ENCODE measurements at places on chromosomes 4 and X.

DNA sequence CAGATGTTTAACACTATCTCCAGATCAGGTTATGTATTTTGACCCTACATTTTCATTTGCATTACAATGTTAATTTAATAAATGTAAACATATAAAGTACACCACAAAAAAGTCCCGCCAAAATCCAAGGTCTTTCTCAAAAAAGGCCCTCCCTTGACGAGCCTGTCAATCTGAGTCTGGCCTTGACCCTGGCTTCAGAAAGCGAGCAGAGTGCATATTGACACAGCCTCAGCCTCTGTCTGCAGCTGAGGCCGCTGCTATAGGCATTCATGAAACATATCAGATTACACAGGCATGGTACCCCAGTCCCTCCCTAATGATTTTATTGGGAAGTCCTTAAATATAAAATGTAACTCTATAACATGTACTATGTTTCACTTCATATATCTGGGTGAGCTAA, 6.2 kb downstream of the MBNL3 start:
- DNase-seq: no peak

- no peak for DNase-seq
Measured at GRCh38 chrX:119622356-119623232, 16.4 kb upstream of the NKRF start.

- no peak for DNase-seq
Measured at GRCh38 chrX:86148594-86148993, 343 bp downstream of the DACH2 start.

- no peak for DNase-seq
Measured at GRCh38 chr4:52423967-52424366, 235.1 kb downstream of the USP46 start.

- no peak for DNase-seq
Measured at GRCh38 chr4:5878359-5878758, 14.5 kb downstream of the CRMP1 start.

DNA sequence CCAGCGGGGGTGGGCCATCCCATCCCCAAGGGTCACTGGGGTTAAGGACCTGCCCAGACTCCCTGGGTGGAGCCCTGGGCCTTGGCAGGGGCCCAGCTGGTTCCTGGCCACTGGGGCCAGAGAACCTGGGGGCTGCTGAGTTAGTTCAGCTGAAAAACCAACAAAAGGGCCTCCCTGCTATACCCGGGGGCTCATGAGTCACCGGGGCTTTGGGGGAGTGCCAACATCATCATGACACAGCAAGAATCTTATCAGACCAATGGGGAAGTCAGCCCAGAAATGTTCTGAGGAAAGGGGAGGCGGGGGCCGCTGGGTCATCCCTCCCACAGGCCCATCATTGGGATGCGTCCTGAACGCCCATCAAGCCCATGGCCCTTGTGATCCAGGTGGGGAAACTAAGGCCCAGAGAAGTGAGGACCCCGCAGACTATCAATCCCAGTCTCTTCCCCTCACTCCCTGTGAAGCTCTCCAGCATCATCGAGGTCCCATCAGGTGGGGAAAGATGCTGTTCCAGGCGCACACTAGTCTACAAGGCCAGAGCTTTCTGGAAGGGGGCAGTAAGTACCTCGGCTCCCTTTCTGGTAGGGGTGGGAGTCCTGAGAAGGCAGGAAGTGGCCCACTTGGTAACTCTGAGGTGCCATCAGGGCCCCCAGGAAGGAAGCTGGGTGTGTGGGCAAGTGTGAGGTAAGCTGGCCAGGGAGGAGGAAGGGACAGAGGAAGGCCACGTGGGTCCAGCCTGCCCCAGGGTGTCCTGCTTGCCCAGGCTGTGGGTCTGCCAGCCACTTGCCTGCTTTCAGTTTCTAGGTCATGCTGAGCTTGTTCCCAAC, 4.5 kb downstream of the G6PD start:
- peak; percentile 71 for DNase-seq

- no peak for DNase-seq
Measured at GRCh38 chr4:9916937-9917336, 104.4 kb downstream of the SLC2A9 start.

GRCh38 chrX:131063613-131064012, 5.5 kb downstream of the ARHGAP36 start:
- DNase-seq: no peak

- no peak for DNase-seq
Measured at GRCh38 chr4:9969526-9970398, 51.5 kb downstream of the SLC2A9 start.

DNA sequence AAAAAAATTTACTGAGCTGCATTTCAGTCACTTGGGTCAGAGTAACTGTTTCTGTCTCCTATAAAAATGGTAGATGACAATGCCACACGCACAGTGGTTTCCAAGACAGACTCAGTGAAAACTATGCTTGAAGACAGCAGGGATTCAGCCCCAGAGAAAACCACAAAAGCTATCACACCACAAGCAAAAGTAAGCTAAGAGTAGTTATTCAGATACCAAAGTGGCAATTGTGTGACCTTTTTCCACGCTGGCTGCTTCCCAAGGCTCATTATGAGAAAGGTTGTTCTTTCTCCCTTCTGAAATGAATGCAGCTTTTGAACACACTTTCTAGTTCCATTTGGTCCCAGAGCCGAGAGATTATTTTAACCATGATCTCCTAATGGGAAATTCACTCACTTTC, 46.4 kb upstream of the GPM6B start:
- DNase-seq: no peak

DNA sequence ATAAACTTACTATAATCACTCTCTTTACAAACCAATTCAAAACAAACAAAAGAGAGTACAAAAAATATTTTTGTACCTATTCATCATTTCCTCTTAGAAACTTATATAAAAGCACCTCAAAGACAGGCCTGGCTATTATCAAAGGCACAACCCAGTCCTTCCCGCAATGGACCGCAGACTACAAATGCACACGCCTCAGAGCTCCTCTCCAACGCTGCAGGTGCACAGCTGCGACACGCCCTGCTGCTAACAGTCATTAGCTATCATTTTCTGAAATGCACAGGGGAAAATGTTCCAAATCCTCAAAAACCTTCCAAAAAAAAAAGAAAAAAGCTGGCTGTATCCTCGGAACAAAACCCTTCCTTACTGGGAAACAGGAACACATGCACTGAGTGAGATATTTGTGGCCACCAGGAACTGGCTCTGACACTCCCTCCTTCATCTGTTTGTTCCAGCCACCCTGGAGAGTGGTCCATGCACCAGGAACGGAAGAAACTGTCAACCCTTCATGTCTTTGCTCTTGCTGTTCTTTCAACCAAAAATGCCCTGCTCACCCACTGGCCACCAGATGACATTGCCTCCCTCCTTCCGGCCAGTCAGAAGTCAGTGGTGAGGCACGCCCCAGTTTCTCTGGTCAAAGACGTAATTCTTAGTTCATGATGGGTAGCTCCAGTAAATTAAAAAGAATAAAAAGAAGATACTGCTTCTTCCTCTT, 16.7 kb downstream of the IRF2 start:
- DNase-seq: no peak

- no peak for DNase-seq
Measured at GRCh38 chrX:73765776-73766430, 202.9 kb downstream of the CHIC1 start.

GRCh38 chrX:13088156-13088487, 43.7 kb upstream of the FAM9C start:
- DNase-seq: no peak

DNA sequence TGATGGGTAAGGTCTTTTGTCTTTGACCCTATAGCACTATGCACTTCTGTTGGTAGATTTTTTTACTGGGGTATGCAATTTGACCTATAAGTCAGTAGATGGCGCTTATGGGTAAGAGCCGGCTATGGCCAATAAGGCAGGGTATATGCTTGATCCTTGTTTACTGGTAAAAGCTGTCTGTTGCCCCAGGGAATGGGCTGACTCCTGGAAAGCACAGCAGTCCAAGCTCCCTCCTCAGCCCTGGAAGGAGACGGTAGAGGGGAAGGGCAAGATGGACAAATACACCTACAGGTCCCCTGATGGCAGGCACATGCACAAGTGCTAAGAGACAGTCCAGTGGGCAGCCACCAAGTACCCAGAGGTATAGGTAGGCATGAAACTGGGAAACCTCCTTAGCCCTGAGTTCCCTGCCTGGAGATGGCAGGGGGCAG, 63.7 kb downstream of the ADAMTS3 start:
- DNase-seq: peak; percentile 32

DNA sequence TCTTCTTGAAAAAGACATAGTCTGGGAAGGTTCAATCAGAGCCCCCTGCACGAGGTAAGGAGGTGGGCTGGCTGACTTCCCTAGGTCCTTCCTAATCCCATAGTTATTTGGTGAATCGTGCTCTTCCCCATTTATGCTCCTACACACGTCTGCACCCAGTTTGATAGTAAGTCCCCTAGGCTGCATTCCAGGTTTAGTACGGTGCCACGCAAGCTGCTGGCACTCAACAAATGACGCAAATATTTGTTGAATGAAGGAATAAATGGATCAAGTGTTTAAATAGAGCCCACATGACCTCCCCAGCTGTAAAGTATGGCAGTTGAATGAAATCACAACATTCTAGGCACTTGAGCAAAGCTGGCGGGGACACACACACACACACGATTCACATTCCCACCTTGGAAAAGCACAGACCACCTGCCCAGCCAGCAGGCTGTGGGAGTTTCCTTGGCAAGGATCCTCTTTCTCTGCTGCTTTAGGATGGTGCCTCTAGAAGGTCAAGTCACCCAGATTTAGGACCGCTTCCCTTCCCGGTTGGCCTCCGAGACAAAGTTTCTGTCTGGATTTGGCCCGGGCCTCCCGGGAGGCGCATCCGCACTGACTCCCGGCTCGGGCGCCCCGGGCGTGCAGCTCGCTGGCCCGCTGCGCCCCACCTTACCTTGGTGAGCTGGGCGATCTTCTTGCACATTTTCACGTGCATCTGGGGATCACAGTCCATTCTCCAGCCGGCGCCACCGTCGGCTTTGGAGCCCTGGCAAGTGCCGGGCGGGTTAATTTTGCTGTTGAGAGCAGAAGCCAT, 721 bp downstream of the FAM184B start:
- no peak for DNase-seq

DNA sequence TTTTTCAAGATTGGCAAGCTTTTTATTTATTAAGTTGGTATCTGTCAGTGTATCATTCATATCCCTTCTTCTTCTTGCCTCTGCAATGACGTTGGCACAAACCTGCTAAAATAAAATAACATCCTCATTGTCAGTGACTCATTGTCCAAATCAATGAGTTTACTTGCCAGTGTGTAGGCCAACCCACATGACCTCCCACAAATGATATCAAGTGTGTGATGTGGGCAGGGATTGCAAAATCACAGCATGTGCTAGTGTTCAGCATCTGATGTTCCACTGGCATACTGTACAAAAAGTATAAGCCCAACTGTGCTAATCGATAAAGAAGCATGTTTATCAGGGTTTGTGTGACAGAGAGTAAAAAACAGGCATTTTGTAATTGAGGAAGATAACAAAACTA, 25.5 kb downstream of the GPAT3 start:
- DNase-seq: peak; percentile 68

GRCh38 chrX:107673431-107673830, 45.1 kb downstream of the PRPS1 start:
- DNase-seq: no peak

DNA sequence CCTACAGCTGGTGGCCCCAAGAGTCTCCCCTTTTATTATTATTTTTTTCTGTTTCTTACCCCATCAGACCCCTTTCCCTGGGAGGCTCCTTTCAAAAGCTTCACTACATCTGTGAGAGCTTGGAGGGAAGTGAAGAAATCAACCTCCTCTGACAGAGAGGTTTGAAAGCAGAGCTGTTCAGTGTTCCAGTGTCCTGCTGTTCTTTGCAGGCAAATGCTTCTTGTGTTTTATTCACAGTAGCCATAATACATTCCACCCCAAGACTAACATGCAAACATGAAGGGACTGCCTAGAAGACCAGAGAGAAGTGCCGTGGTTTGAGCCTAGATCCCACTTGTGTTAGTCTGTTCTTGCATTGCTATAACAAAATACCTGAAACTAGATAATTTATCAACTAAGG, 192.1 kb downstream of the PTTG2 start:
- DNase-seq: no peak

DNA sequence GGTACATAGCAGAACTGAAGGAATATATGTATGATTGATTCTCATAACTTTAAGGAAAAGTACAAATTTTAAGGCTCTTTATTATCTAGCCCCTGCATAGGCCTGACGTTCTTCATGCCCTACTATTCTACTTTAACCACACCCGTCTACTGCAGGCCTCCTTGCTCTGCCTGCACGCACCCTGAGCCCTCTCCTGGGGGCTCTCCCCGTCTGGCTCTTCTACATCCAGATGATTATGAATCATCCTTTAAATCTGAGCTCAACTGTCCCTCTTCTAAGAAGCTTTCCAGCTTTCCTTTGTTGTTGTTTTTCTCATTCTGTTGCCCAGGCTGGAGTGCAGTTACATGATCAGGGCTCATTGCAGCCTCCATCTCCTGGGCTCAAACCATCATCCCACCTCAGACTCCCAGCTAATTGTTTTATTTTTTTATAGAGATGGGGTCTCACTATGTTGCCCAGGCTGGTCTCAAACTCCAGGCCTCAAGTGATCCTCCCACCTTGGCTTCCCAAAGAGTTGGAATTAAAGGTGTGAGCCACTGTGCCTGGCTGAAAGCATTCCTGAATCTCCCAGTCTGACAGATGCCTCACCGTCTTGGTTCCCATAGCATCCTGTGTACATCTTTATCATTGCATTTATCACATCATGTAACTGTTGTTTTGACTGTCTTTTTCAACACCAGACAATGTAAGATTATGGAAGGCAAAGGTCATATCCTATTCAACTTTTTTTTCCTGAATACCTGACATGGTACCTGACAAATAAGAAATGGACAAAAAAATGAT, 89.2 kb downstream of the WDFY3 start:
- no peak for DNase-seq

- DNase-seq: no peak
Measured at GRCh38 chrX:18032486-18033221, 171.6 kb upstream of the RAI2 start.

- DNase-seq: no peak
Measured at GRCh38 chr4:12071316-12071715, 642.6 kb upstream of the HS3ST1 start.

DNA sequence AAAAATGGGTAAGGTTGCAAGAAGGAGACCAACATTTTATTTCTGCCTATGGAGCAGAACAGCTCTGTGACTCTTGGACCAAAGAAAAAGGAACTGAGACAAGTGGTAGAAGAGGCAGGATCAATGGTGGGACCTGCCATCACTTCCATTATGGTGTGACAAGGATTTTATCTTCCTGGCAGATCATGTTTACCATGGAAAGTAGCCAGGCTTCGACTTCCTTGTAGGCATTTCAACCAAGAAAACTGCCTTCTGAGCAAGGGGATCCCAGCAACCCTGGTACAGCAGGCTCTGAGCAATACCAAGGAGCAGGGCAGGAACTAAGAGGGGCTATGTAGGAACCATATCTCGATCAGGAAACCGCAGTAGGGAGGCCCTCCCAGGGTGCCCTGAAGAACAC, 317.4 kb downstream of the IQCM start:
- no peak for DNase-seq

DNA sequence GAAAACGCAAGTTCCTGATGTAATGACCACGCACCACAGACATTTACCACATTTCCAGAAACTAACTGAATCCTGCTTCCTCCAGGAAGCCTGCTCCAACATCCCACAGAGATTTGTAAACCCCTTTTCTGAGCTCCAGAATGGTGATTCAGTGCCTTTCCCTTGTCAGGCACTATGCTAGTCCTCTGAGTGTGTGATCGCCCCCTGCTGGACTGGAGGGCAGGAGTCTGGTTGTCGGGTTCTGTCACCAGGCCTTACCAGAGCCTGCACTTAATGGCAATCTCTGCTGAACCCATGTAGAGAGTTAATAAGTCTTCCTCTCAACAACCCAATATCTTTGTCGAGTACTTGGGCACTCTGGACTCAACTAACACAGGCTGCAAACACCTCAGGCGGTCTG, 14.5 kb upstream of the KDM5C start:
- DNase-seq: no peak

Measured in RWPE1 (cell line).